ENCODE measurements at places on chromosomes 11 and 22.
A peak's percentile ranks its signal among the peaks of the same experiment; 100 is the strongest.

DNA sequence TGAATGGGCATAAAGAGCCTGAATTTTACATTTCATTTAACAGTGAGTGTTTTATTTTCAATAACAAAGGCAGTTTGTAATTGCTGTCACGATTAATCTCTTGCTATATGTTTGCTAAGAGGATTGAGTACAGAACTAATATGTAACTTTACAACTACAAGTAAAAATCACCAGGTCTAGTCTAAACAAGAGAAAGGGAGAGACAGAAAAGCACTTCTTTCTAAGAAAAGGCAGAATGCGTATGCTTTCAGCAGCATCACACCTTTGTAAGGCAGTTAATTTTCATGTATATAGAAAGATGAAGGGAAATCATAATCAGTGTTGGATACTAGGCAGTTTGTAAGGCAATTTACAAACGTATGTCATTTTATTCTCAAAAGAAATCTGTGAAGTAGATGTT, 169.8 kb downstream of the NELL1 start:
- DNase-seq, result no peak

DNA sequence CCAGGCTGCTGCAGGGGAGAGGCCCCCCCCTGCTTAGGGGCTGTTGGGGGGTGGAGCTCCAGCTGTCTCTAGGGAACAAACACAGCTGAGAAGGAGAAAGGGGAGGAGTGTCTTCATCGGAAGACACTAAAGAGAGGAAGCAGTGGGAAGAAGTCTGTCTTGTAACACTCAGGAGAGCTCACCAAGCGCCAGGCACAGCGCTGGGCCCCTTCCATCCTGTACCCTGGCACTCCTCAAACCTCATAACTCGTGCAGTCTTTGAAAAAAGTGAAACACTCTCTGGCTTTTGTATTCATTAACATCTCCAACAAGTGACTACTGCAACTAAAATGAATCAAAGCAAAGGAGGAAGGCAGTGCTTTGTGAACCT, 67.4 kb upstream of the PRDM11 start:
- no peak for DNase-seq

DNA sequence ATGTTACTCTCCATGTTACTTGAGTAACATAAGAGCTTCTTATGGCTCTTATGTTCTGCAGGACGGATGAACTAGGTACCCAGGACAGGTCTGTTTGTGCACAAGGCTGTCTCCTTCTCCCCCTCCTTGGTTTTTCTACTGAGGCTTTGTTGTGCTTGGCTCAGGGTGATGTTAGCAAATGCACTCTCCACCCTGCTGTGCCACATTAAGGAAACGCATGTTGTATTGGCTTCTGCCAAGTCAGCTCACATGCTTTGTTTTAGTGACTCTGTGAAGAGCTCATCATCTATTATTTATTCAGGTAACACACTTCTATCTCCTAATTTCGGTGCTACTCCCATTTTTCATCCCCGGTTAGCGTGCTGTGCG, 108.3 kb downstream of the PTPRJ start:
- peak; percentile 91 for DNase-seq

DNA sequence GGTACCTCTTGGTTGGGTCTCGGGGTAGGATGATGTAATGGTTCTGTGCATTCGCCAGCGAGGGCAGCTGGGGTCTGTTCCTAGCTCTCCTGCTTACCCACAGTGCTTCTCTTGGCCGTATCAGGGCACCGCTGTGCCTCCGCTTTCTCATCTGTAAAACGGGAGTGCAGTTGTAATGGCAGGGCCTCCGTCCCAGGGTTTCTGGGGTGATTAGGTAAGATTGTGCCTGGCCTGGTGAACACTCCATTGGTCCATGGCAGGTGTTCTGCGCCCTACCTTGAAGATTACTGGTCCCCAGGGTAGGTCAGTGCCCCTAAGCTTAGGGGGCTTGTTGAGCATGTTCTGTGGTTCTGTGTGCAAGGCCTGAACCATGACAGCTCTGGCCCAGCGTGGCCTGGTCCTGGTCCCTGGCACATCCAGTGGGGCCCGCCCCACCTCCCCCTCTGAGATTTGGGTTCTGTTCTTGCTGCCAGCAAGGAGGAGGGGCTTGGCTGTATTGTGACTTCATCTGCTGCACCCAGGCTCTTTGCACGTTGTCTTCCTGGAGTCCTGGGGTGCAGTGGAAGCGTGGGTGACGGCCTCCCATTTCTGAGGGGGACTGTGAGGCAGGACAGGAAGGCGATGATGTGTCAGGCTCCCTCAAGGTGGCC, 4.9 kb downstream of the MYRF start:
- DNase-seq, result no peak

GRCh38 chr11:47378836-47379170, 456 bp upstream of the SPI1 start:
- DNase-seq, result no peak

GRCh38 chr11:65870706-65871681, 1.6 kb downstream of the EFEMP2 start:
- DNase-seq, result peak; percentile 19

DNA sequence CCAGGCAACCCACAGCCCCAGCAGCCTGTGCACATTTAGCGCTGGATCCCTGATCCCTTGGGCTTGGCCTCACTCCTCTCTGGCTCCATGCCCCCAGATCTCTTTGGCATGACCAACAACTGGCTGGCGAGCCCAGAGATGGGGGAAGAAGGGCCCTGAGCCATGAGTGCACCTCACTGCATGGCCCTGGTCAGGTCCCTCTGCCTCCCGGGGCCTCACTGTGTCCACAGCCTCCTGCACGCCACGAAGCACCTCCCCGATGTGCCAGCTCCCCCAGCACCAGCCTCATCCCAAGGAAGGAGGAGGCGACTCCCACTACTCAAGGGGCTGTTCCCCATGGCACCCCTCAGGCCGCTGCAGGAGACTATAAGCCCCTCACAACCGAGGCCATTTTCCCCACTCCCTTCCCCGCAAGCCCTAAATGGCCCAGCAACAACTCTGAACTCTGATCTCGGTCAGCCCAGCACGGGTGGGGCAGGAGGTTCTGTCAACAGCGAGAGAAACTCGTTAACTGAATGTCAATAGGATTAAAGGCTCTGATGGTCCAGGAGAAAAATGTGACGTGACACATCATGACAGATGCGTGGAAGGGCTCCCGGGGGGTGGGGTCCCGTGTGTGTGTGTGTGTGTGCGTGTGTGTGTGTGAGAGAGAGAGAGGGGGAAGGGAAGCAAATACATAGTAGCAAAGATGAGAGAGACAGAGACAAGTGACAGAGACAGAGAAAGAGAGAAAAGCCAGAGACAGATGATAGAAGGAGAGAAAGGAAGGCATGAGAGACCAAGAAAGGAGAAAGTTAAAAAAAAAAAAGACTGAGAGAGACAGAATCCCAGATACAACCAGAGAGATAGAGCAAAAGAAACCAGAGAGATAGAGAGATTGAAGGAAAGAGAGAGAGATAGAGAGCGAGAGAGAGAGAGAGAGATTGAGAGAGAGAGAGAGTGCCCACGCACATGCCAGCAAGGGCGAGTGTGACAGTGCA, 28.4 kb upstream of the SYT7 start:
- no peak for DNase-seq

DNA sequence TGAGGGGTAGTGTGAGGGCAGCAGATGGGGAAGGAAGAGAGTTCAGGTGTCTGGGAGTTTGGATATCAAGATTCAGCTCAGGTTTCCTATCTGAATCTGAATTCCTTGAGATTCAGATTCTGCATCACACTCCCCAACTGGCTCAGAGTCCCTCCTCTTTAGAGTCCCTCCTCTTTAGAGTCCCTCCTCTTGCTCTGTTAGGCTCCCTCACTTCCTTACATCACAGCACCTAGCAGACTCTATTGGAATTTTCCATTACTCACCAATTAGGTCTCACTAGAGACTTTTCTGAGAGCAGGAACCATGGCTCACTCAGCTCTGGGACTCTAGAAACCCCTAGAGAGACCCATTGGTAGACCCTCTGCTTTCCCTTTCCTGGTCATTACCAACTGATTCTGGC, 303.4 kb upstream of the SYN3 start:
- DNase-seq, result no peak

- no peak for DNase-seq
Observed at GRCh38 chr11:36583667-36584066, 10.6 kb upstream of the IFTAP start.

DNA sequence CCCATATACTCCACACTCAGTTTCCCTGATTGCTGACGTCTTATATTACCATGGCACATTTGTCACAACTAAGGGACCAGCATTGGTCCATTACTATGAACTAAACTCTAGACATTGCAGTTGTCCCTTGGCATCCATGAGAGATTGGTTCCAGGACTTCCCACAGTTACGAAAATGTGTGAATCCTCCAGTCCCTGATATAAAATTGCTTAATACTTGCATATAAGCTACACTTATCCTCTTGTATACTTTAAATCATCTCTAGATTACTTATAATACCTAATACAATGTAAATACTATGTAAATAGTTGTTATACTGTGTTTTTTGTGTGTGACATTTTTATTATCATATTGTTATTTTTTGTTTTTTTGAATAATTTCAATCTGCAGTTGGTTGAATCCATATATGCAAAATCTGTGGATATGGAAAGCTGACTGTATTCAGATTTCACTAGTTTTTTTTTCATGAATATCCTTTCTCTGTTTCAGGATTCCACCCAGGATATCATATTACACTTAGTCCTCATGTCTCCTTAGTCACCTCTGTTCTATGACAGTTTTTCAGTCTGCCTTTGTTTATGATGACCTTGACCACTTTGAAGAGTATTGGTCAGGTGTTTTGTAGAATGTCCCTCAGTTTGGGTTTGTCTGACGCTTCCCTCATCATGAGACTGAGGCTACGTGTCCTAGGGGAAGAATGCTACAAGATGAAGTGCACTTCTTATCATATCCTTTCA, 55.3 kb downstream of the INSC start:
- no peak for DNase-seq

DNA sequence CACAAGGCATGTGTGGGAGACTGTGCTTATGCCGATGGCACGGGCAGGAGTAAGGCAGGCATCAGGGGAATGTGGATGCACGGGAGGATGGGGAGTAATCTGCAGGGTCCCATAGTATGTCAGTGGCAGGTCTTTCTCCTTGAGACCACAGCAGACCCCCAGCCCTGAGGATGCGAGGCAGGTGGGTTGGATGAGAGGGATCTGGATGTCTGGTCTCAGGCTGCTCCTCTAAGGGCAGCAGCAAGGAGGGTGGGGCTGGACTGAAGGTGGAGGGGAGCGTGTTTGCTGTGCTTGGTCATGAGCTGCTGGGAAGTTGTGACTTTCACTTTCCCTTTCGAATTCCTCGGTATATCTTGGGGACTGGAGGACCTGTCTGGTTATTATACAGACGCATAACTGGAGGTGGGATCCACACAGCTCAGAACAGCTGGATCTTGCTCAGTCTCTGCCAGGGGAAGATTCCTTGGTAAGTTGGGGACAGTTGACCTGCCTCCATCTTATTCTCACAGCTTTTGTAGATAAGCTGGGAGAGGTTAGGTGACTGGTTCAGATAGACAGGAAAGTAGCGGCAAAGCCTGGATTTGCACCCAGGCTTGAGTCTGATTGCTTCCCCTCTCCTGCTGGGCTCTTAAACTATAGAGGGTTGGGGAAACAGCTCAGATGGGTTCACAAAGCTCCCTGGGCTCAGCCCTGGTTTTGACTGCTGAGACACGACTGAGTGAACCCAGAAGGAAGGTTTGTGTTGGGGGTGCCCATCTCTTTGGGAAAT, at the start of gene APOL1:
TSS of gene APOL1 (plus strand) at position 380 of the 769 bp plus-strand sequence. CDS start 1,823 bp downstream, outside the sequence.
- no peak for DNase-seq

DNA sequence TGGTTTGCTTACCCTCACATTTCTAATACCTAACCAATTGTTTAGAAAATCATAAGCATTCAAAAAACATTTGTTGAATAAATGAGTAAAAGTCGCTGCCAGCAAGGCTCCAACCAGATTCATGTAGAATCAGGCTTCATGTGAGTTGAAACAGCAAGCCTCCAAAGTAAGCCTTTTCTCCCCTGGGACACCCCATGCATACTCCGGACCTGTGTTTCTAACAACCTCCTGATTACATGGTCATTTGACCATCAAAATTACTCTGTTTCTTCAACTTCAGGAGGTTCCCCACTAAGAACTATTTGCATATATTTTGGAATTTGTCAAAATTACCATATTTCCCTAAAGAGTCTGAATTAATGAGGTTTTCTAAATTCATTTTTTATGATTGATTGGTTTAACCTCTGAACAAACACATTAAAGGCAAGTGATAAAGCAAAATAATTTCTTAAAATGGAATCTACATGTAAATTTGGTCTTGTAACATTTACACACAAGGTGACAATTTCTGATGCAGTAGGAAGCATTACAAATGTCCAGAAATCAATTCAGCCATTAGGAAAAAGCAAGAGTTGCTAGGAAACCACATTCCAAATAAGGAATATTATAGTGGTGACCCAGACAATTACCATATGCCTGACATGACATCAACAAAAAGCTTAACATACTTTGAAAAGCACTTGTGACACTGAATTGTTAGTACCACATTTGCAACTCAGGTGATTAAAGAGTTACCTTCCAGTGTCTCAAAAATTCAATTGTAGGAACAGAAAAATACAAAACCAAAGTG, 252.6 kb downstream of the GUCY1A2 start:
- no peak for DNase-seq

DNA sequence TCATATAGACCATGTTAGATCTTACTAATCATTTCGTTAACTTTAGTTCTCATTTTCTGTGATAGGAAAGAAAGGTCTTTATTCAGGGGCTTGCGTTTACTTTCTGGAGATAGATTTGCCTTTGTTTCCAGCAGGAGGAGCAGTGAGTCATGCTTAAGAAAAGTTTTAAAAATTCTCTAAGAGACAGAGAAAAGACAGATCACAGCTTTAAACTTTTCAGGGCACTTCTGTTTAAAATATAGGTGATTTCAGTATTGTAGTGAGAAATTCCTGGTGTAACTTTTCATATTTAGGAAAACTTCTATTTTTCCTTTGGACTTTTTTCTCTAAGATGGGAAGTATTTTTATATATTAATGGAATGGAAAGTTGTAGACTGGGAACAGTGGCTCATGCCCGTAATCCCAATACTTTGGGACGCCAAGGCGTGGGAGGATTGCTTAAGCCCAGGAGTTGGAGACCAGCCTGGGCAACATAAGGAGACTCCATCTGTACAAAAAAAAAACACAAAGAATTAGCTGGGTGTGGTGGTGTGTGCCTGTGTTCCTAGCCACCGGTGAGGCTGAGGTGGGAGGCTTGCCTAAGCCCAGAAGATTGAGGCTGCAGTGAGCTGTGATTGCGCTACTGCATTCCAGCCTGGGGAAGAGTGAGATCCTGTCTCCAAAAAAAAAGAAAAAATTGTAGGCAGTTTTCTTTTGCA, 60.3 kb downstream of the ATXN10 start:
- no peak for DNase-seq

DNA sequence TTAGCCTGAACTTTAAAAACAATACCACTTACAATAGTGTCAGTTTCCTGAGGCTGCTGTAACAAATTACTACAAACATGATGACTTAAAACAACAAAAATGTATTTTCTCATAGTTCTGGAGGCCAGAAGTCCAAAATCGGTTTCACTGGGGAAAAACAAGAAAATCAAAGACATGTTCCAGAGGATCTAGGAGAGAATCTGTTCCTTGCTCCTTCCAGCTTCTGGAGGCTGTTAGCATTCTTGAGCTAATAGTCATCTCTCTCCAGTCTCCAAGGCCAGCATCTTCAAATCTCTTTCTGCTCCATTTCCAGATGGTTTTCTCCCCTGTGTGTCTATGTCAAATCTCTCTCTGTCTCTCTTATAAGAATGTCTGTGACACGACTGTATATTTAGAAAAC, 67.6 kb upstream of the TEAD1 start:
- DNase-seq, result no peak

Data from NCI-H2081 (cell line).